ENCODE measurements at places on chromosomes 13 and 19.

DNA sequence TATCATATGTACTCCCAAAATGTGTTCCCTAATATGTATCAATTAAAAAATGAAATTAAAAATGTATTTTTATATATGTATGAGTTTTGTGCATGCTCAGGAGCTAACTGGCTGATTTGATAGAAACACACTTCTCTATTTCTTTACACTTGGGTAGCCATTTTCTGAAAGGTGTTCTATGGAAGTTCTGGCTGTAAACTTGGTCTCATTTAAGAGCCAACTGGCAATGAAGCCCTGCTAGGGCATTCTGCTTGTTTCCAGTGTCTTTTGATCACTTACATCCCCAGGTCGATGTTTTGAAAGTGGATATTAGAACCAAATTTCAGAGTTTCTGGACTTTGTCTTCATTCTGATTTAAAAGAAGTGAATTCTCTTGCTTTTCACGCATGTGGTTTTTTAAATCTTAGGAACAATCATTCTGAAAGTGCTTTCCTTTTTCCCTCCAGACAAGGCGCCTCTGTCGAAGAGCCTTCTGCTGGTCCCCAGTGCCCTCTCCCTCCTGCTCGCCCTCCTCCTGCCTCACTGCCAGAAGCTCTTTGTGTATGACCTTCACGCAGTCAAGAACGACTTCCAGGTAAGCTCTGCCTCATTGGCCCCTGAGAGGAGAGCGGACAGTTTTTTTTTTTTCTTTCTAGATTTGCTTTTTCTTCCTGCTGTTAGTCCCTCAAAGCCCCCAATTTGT lies 20.1 kb downstream of the GPR18 start:
- no peak for DNase-seq

GRCh38 chr13:101626925-101627555 lies 174.6 kb downstream of the ITGBL1 start:
- DNase-seq, result no peak

- no peak for DNase-seq
Observed at GRCh38 chr13:34696296-34696695, 245.8 kb upstream of the NBEA start.

DNA sequence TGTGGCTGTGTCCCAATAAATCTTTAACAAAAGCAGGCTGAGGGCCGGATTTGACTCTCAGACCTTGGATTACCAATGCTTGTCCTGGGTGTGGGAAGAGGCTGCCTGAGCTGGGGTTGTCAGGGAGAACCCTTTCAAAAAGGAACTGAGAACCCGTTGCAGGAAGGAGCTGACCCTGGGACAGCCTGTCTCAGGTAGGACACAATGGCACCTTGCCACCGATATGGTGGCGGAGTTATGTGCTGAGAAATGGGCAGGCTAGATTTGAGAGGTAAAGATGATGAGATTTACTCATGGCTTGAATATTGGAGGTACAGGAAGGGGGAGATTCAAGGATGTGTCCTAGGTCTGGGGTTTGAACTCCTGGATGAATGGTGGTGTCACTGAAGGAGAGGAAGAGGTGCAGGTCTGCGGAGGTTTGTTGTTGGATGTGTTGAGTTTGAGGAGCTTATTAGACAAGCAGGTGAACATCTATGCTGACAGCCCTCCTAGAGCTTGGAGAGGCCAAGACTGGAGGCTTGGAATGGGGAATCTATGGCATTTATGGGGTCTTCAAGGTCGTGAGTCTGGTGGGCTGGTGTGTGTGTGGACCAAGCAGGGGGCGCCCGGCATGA lies 7.2 kb downstream of the PLEKHF1 start:
- no peak for DNase-seq

- DNase-seq, result no peak
Observed at GRCh38 chr13:111533900-111534683, 213.7 kb downstream of the TEX29 start.

GRCh38 chr19:31316201-31316951 lies 32.9 kb downstream of the TSHZ3 start:
- peak; percentile 65 for DNase-seq

- DNase-seq, result no peak
Observed at GRCh38 chr19:4577020-4577782, 17.7 kb upstream of the SEMA6B start.

- DNase-seq, result no peak
Observed at GRCh38 chr19:292281-292884, 1.2 kb upstream of the PLPP2 start.

GRCh38 chr13:97179501-97179900 lies 42.6 kb upstream of the MBNL2 start:
- no peak for DNase-seq

- DNase-seq, result no peak
Observed at GRCh38 chr19:4844348-4845179, 13.1 kb upstream of the TICAM1 start.

Measured in AG20443 (cell line).